NCI-H1417 treated with DMSO at 0.1 percent for 48 hours (cell line): ENCODE measurements at places on chromosomes 11 and 22.

DNA sequence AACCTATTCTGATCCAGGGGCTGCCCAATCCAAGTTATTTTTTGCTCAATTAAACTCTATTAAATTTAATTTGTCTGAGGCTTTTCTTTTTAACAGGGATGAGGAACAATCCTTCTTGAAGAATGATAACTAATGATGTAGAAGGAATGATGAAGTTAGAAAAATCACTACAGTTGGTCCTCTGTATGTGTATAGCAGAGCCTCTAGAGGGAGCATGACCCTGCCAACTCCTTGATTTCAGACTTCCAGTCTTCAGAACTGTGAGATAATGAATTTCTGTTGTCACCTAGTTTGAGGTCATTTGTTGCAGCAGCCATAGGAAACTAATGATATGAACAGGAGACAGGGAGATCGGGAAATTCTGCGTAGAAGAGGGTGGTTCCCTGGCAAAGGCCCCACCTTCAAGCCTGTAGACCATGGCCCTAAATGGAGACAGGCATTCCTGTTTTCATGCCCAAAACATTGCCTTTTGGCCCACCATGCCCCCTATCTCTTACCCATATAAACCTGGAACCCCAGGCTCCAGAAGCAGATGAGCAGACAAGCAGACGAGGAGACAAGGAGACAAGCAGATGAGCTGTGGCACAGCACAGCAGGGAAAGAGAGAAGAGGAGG lies 7.7 kb upstream of the QSER1 start:
- DNase-seq, result no peak

GRCh38 chr11:124876818-124877630 lies 11.8 kb downstream of the ROBO3 start:
- no peak for DNase-seq

DNA sequence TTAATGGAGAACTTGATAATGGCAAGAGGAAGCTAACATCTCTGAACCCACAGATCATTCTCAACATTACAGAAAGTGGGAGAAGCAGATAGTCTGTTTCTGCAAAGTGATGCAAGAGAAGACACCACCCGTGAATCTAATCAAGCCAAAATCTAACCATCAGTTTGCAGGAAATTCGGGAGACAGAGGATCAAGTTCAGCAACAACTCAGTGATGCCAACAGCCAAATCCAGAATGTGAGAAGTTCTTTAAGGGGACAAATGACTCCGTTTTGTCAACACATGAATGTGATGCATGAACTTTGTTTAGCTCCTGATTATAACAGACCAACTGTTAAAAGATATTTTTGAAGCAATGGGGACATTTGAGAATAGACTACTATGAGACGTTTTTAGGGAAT lies 95.2 kb upstream of the LDLRAD3 start:
- DNase-seq, result no peak

- no peak for DNase-seq
Measured at GRCh38 chr22:49997932-49998717, 14.4 kb downstream of the IL17REL start.

GRCh38 chr11:11865449-11865848 lies 23.7 kb downstream of the USP47 start:
- no peak for DNase-seq

DNA sequence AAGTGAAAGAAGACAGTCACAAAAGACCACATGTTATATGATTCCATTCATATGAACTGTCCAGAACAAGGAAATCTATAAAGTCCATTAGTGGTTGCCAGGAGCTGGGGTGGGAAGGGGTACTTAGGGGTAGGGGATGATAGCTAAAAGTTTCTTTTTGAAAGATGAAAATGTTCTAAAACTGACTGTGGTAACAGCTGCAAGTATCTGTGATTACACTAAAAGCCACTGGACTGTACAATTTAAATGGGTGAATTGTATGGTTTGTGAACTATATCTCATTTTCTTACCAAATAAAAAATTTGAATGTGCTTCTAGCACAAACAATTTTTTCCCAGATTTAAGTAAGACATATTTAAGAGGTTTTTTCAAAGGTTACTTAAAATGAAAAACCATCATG lies 22.1 kb downstream of the CHKA start:
- no peak for DNase-seq

GRCh38 chr11:64264371-64264852 lies 13.1 kb downstream of the PLCB3 start:
- DNase-seq, result no peak

DNA sequence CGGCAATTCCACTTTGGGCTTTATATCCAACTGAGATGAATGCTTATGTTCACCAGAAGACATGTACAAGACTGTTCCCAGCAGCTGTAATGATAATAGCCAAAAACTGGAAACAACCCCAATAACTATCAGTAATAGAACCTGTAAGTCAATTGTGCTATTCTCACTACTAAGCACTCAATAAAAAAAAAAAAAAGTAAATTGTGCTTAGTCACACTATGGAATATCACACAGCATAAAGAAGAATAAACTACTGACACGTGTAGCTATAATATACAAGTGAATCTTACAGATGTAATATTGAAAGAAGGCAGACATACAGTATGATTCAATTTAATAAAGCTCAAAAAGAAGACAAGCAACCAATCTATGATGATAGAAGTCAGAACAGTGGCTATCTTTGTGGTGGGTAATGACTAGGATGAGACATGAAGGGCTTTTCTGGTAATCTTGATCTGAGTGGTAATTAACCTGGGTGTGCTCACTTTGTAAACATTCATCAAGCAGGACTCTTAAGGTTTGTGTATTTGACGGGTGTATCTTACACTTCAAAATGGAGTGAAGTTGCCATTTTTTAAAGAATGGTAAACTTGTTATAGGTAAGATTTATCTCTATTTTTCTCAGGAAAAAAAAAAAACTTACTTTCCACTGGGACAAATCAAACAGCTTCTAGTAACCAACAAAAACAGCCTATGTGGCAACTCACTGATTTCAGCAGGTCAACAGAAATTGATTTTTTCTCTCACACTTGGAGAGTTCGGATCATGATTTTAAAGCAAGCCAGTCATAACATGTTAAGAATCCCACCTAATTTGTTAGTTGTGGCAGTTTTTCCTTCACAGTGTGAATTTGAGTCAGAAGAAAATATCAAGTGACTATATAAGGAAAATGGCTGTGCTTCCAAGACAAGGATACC lies 84.2 kb downstream of the CCDC83 start:
- DNase-seq, result no peak

- DNase-seq, result no peak
Measured at GRCh38 chr22:22616636-22617035, 27.8 kb upstream of the GGTLC2 start.

- DNase-seq, result no peak
Measured at GRCh38 chr11:39011797-39012196, 2413.8 kb upstream of the RAG2 start.

- DNase-seq, result no peak
Measured at GRCh38 chr22:19909350-19910179, 32.0 kb upstream of the COMT start.

GRCh38 chr22:17387356-17387755 lies 18.1 kb downstream of the CECR2 start:
- no peak for DNase-seq

- DNase-seq, result no peak
Measured at GRCh38 chr22:20918663-20919218, 1.5 kb downstream of the CRKL start.

DNA sequence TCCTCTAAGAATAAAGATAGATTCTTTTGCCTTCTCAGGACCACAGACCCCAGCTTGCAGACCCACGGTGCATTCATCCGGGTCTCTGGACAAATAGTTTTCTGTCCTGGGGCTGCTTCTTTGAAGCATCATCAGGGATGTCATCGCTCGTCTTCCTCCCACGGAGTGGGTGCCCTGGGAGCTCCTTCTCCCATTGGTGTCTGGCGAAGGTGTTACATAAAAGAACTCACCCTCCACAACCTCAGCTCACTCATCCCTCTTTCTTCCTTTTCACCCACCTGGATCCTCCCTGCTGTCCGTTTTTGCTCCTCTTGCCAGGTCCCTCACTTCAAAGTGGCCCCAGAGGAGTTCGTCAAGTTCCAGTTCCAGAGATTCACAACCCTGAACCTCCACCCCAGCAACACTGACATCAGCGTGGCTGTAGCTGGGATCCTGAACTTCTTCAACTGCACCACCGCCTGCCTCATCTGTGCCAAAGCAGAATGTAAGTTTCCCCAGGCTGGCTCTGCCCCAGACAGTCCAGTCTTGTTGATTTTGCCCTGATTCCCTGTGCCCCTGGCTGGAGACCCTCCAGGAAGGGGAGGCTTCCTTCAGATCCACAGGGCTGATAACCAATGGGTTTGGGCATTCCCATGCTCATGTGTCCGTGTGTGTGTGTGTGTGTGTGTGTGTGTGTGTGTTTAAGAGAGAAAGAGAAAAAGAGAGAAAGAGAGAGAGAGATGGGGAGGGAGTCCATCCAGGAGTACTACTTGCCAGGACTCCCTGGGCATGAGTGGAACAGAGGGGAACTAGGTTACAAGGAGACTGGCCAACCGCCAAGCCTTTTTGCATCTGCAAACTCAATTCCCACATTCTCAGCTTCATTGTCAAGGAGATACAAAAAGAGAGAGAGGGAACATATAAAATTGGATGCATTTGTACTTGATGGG lies 204.2 kb upstream of the TBCEL start:
- no peak for DNase-seq

DNA sequence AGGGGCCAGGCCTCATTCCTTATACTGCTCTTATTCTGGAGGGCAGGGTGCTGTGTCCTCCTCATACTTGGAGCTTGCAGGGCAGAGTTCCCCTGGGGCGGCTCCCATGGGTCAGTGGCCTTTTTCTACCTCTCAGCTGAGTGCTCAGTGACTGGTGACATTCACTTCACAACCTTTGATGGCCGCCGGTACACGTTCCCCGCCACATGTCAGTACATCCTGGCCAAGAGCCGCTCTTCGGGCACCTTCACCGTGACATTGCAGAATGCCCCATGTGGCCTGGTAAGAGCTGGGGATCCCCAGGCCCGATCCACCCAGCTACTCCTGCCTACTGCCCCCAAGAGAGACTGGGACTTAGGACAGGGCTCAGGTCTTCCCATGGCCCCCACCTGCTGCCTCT lies 14.5 kb downstream of the OTOG start:
- DNase-seq, result no peak

DNA sequence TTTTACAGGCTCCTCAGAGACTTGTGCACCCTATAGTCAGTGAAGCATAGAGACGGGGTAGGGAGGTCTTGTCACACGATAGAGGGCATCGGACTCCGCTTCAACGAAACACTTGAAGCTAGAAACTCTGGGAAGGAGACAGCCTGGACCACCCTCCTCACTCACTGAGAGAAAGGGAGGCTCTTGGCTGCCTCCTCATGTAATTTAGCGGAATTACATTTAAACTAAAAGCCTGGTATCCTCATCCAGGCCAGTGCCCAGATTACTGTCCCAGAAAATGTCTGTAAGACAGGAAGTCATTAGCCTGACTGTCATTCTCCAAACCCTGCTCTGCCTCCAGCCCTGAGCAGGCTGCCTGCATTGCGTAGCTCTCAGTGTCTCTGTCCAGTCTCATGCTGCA lies 36.0 kb downstream of the TTLL1 start:
- no peak for DNase-seq

- no peak for DNase-seq
Measured at GRCh38 chr11:6194065-6194581, 4.9 kb upstream of the OR52W1 start.

DNA sequence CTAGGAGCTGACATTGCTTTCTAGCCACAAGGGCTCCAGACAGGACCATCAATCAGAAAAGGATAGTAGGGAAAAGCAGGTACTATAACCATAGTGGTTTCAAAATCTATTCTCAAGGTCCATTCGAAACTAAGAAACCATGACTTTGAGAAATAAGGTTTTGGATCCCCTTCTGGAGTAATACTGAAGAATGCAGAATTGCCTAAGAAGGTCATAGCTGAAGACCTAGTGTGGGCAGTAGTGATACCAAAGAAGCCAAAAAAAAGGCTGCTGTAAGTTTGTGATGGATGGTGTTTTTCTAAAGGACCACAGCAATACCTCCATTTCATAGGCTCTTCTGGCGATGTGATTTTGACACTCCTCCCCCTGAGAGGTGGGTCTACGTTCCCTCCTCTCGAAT lies 163.1 kb downstream of the MAML2 start:
- DNase-seq, result no peak

DNA sequence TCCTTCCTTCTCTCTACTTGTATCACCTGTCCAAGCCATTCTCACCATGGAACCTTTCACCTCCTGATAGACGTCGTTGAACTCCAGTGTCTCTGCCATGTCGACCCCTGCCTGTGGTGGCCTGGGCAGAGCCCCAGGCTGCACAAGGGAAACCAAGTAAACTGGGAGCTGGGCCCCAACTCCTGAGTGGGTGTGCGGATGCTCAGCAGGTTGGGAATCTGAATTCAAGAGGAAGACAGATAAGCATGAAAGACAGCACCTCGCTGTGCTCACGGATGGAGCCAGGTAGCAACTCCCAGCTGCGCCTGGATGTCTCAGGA lies 709 bp downstream of the SSRP1 start:
- DNase-seq, result no peak

- peak; percentile 47 for DNase-seq
Measured at GRCh38 chr22:25942856-25943411, 200.9 kb downstream of the MYO18B start.

DNA sequence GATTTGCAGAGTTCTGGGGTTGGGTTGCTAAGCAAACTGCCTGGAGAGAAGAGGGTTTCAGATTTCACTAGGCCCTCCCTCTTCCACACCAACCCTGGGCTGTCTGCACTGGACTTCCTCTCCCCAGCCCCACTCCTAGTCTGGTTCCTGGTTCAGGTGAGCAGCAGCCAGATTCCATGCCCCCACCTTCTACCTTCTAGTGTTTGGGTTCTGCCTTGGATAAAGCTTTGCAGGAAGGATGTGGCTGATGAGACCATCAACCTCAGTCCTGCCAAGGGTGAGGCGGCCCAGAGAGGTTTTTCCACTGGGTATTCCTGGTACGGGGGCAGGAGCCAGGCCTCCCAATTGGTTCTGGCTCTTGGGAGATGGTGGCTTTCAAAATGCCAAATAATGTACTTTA lies 68.3 kb downstream of the BCR start:
- DNase-seq, result no peak

DNA sequence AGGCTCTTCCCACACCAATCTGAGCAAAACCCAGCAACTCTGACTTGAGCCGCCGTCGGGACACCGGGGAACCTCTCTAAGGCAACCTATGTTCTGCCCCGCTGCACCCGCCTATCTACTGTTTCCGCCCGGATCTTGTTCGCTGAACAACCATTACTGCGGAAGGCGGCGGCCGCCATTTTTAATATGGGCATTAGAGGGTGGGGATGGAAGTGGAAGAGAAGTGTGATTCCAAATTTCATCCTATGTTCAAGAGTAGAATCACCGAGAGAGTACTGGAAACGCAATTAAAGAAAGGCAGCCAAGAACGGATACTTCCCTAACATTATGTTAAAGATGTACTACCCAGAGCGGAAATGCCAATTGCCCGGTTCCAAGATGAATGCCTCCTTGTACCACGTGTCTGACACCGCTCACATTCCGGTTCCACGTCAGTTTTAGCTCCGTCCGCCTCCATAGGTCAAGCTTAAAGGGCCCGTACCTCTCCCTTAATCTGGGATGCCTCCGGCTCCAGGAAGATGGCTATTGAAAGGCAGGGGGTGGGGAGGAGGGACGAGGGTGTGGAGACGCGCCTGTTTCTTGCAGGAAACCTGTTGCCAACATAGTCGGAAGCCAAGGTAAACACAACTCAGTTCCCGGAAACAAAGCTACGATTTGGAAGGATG lies at the start of gene DPAGT1:
Gene DPAGT1 (minus strand): TSS at position 95 of the 665 bp plus-strand sequence. CDS start 198 bp downstream, outside the sequence.
- peak; percentile 84 for DNase-seq

GRCh38 chr11:29173660-29174062 lies 843.2 kb downstream of the KCNA4 start:
- DNase-seq, result no peak
